Right atrium auricular region (tissue), 2 donors: ENCODE measurements at places on chromosomes 7 and 10. TPM values are rescaled to one million over a fixed set of nuclear protein-coding genes. Genes with fewer than 3 reads are reported as not detected.
A peak's percentile ranks its signal among the peaks of the same experiment; 100 is the strongest.

Gene RPEL1
- total RNA-seq: not detected

GRCh38 chr7:44959433-44959951 is 19.3 kb downstream of the MYO1G start:
- DNase-seq: no peak
- no peak overlapping the region for H3K4me3 ChIP-seq
- no peak overlapping the region for H3K27ac ChIP-seq
- no peaks in the 10 kb centered on the region for H3K36me3 ChIP-seq

Gene CTAGE8
- total RNA-seq: not detected

DNA sequence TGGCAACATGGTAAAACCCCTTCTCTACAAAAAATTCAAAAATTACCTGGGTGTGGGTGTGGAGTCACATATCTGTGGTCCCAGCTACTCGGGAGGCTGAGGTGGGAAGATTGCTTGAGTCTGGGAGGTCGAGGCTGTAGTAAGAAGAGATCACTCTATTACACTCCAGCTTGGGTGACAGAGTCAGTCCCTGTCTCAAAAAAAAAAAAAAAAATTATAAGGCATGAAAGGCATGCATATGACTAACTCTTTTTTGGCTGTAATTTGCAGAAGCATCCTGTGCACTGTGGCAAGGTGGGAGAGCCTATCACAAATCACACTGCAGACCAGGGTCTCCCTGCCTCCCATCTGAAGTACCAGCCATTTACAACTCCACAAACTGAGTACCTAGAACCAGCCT is 14.1 kb upstream of the MYPN start:
- no peaks in the 10 kb centered on the region for H3K4me1 ChIP-seq
- no peak overlapping the region for H3K4me3 ChIP-seq
- H3K27me3 ChIP-seq: no peaks in the 10 kb centered on the region
- no peak overlapping the region for H3K27ac ChIP-seq

DNA sequence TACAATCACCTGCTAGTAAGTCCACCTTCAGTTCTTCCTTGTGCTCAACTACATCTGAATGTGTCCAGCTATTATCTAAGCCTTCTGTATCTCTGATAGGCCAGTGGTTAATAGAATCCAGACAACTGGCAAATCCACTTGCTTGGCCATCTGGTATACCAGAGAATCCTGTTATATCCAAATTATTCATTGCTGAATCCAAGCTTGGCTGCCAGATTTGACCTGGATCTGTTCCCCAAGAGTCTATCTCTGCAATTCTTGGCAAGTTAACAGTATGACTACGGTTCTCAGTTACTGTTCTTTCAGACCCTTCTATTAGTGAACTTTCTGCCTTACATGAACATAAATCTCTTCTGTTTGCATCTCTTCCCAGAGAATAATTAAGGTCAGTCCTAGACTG is 154.6 kb upstream of the TARP start:
- H3K27me3 ChIP-seq: no peaks in the 10 kb centered on the region
- no peaks in the 10 kb centered on the region for H3K36me3 ChIP-seq
- no peak overlapping the region for H3K27ac ChIP-seq

DNA sequence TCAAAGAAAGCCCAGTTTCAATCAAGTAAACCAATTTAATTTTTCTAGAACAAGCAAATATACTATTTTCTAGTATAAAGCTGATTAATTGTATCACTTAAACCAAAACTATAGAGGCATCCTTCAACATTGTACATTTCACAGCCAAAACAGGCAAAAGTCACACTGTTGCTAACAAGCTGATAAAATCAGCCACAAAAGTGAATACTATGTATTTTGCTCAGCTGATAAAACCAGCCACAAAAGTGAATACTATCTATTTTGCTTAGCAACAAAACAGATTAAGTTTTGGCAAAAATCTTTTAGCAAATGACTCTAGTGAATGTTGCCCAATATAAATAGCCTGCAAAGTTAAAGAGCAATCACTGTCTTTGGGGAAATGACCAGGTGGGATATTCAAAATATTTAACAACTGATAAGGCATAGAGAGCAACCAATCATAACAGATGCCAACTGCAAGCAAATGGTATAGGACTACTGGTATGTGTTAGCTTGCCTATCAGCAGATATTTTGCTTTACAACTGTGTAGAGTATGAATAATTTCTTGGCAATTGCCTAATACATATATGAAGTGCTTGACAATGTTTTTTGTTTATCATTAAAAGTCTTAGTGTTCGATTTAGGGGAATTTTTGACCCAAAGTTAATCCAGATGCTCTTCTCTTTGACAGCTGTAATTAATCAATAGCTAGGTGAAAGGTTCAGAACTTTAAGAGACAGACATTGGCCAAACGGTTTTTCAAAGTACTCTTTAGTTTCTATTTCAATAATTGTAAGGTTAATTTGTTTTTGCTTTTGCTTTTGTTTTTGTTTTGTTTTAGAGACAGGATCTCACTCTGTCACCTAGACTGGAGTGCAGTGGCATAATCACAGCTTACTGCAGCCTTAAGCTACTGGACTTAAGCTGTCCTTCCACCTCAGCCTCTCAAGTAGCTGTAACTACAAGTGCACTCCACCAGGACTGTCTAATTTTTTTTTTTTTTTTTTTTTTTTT is 44.4 kb upstream of the SP4 start:
- no peak overlapping the region for H3K27ac ChIP-seq
- no peak overlapping the region for H3K4me3 ChIP-seq
- no peaks in the 10 kb centered on the region for H3K36me3 ChIP-seq
- no peaks in the 10 kb centered on the region for H3K4me1 ChIP-seq

Gene ZNF273
- 1.1 TPM for total RNA-seq

DNA sequence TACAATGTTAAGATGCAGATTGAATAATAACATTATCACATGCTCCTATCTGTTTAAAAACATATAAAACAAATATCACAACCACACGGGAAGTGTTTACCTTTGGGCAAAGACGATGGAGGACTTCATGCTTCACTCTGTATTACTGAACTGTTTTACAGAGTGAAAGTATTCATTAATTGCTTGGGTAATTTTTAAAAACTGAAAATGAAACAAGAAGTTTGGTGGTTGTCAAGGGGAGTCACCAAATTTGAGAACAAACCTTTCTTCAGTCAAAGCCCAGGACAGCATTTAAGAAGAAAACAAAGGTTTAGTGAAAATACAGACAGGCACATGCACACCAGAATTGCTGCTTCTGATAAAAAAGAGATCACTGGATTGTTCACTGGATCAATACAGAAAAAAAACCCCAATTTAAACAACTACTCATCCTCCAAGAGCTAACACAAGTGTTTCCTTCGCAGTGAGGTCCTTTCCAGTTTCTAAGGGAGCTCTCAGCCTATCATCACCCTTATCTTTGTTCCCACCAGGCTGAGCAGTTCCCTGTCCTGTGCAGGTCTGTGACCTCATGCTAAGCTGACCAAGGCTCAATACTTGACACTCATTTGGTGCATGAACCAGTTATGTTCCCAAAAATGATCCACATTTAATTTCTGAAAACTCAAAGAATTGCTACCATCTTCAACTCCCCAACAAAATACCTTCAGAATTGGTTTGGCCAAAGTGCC is 8.8 kb downstream of the PARP12 start:
- no peaks in the 10 kb centered on the region for H3K36me3 ChIP-seq
- no peak overlapping the region for H3K27ac ChIP-seq
- H3K4me1 ChIP-seq: no peaks in the 10 kb centered on the region
- no peak for DNase-seq
- no peak overlapping the region for H3K4me3 ChIP-seq

Gene AKR1D1
- not detected for total RNA-seq

- peak overlapping the region; percentile 27 for H3K27ac ChIP-seq
- H3K4me1 ChIP-seq: no peaks in the 10 kb centered on the region
- no peak overlapping the region for H3K4me3 ChIP-seq
- no peak for DNase-seq
- no peaks in the 10 kb centered on the region for H3K36me3 ChIP-seq
Measured at GRCh38 chr10:97520978-97521761, 22.4 kb downstream of the UBTD1 start.

- no peak overlapping the region for H3K27ac ChIP-seq
- H3K27me3 ChIP-seq: no peaks in the 10 kb centered on the region
- H3K4me1 ChIP-seq: no peaks in the 10 kb centered on the region
- H3K36me3 ChIP-seq: peaks cover 3% of the 10 kb centered on the region
Measured at GRCh38 chr10:72855790-72856189, 37.7 kb upstream of the OIT3 start.

Gene ERVW-1
- not detected for total RNA-seq

- no peak overlapping the region for H3K4me3 ChIP-seq
- H3K36me3 ChIP-seq: no peaks in the 10 kb centered on the region
- no peak for DNase-seq
- no peak overlapping the region for H3K27ac ChIP-seq
Measured at GRCh38 chr10:74816824-74817498, 9.4 kb upstream of the KAT6B start.

Gene LOXL4
- 1.5 TPM for total RNA-seq

DNA sequence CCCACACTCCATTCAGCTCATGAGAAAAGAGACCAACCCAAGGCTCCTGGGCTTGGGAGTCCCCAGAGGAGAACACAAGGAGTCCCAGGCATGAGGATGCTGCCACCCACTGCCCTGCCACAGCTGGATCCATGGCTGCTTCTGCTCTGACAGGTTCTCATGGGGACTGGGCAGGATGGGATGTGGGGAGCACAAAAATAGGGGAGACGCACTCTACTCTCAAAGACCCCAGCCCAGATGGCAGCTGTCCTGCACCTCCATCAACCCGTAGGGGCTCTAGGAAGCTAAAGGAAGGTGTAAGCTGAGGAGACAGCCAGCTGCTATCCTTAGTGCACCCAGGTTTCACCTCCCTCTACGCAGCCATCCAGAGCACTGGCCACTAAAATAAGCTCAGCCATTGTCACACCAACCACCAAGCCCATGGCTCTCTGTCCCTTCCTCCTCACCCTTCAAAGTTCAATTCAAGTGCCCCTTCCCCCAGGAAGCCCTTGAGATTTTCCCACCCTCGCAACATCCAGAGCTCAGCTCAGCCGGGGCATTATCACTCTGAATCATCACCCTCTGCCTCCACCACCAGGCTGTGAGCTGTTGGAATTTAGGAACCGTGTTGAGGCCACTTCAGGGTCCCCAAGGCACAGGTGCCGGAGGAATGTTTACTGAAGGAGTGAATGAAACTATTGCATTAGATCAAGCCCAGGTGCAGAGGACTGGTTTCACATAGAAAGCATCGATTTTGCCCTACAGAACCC is 142.1 kb downstream of the GRID1 start:
- H3K27ac ChIP-seq: no peak overlapping the region
- H3K27me3 ChIP-seq: no peaks in the 10 kb centered on the region
- no peaks in the 10 kb centered on the region for H3K4me1 ChIP-seq
- no peak overlapping the region for H3K4me3 ChIP-seq

DNA sequence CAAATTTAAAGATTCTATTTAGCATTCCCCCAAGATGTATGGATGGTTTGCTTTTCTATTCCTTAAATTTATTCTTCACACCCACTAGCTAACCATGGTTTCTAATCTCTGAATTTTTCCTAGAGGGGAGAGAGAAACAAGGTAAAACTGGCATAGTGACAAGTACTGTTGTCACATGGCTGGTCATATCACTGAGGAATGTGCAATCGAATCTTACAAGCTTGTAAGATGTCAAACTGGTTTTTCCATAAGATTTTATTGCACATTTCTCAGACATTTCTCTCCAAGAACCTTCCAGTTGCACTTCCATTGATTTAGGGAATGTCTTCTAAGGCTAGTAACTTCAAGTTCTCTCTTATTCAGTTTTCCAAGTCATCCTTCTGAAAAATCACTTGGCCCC is 89.8 kb downstream of the MBL2 start:
- no peaks in the 10 kb centered on the region for H3K36me3 ChIP-seq
- H3K27me3 ChIP-seq: no peaks in the 10 kb centered on the region
- H3K4me3 ChIP-seq: no peak overlapping the region
- no peaks in the 10 kb centered on the region for H3K4me1 ChIP-seq
- no peak overlapping the region for H3K27ac ChIP-seq
- DNase-seq: no peak

Gene FZD8
- 6.0 TPM for total RNA-seq

Gene PLAC9
- 25.5 TPM for total RNA-seq

Gene TAC1
- total RNA-seq: not detected

- DNase-seq: no peak
- H3K27me3 ChIP-seq: no peaks in the 10 kb centered on the region
- H3K4me3 ChIP-seq: peak overlapping the region; percentile 62
- H3K36me3 ChIP-seq: no peaks in the 10 kb centered on the region
- peaks cover 8% of the 10 kb centered on the region for H3K4me1 ChIP-seq
Measured at GRCh38 chr7:22356010-22356691, 803 bp downstream of the RAPGEF5 start.

DNA sequence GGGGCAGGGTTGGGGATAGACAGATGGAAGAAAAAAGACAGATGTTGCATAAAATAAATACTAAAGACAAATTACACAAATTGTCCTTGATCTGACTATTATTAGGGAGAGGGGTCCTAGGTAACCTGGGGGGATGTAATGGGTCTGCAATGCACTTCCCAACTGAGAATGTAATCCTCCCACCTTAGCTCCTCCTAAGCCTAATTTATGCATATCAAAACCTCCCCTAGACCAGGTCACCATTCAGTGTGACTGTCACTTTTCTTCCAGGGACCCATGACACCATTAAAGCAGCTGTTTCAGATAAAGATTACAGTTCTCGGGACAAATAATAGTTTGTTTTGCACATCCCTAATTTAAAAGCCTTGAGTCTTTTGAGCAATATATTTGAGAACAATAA is 133.9 kb upstream of the FEZF1 start:
- H3K27ac ChIP-seq: no peak overlapping the region
- no peaks in the 10 kb centered on the region for H3K4me1 ChIP-seq
- H3K4me3 ChIP-seq: no peak overlapping the region
- no peak for DNase-seq

GRCh38 chr10:50367732-50368131 is 116.4 kb upstream of the ASAH2 start:
- no peaks in the 10 kb centered on the region for H3K27me3 ChIP-seq
- no peak for DNase-seq
- H3K27ac ChIP-seq: no peak overlapping the region
- peaks cover 2% of the 10 kb centered on the region for H3K4me1 ChIP-seq

Gene TMEM176A
- 102 TPM for total RNA-seq

Gene PNLIP
- not detected for total RNA-seq

DNA sequence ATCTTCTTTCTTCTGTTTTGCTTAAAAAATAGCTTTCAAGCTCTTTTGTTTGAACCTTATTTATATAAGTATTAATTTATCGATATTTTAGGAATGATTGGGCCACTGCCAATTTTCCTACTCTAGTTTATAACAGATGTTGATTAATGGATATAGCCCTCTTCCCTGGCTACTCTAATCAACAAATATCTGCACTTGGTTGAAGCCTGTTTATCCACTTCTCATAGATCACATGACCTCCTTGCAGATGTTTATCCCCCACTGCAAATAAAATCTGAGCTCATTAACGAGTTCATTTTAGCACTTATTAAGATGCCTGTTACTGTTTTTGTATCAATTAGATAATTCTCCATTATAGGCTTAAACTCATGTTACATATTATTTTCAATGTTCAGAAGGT is 715.3 kb downstream of the CNTNAP2 start:
- no peak overlapping the region for H3K4me3 ChIP-seq
- no peaks in the 10 kb centered on the region for H3K4me1 ChIP-seq
- no peaks in the 10 kb centered on the region for H3K36me3 ChIP-seq
- H3K27ac ChIP-seq: no peak overlapping the region
- no peaks in the 10 kb centered on the region for H3K27me3 ChIP-seq

GRCh38 chr7:4191525-4191924 is 490.6 kb upstream of the FOXK1 start:
- H3K4me1 ChIP-seq: no peaks in the 10 kb centered on the region
- no peak overlapping the region for H3K4me3 ChIP-seq
- no peak for DNase-seq
- no peak overlapping the region for H3K27ac ChIP-seq
- H3K36me3 ChIP-seq: no peaks in the 10 kb centered on the region

GRCh38 chr7:24963218-24963617 is 16.8 kb downstream of the OSBPL3 start:
- no peaks in the 10 kb centered on the region for H3K27me3 ChIP-seq
- no peak overlapping the region for H3K4me3 ChIP-seq
- H3K36me3 ChIP-seq: no peaks in the 10 kb centered on the region
- H3K4me1 ChIP-seq: no peaks in the 10 kb centered on the region
